Breast epithelium (tissue), 4 donors: ENCODE measurements at places on chromosomes 5 and 9.

DNA sequence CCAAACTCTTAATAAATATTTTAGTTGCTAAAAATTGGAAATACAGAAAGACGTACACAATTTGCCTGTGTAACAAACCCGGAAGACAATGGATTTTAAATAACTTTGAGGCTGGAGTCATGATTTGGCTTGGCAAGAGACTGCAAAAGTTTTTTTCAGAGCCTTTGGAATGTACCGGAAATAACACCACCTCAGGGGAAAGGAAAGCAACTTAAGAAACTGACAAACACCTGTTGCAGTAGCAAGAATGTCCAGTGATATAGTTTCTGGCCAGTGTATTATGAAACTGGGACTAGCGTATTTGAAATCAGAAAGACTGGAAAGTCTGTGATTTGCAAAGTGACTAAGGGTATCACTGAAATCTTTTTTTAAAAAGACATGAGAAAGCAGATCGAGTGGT is 842 bp downstream of the MUSK start:
- no peak for DNase-seq

- no peak for DNase-seq
These were observed 1045.6 kb upstream of the WWC1 start for GRCh38 chr5:167245868-167246267.

GRCh38 chr5:59062986-59063683 is 480.3 kb downstream of the RAB3C start:
- no peak for DNase-seq

DNA sequence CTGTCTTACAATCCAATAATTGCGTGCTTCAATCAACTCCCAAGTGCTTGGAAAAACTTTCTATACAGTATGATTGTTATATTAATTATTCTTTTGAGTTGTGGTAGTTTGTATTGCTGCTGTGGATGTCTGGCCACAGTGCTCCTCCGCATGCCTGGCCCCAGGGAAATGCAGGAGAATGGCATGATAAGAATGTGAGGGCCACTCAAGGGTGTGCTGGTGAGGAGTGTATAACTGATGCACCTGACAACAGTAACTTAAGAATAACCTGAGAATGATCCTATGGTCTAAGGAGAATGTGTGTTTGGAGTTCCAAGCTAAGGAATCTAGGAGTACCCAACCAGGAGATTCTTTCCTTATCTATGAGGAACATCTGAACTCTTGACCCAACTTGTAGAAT is 152.9 kb upstream of the APC start:
- no peak for DNase-seq
